Right ventricle myocardium inferior (tissue), 1 donor: ENCODE measurements at places on chromosomes 3 and 15.

DNA sequence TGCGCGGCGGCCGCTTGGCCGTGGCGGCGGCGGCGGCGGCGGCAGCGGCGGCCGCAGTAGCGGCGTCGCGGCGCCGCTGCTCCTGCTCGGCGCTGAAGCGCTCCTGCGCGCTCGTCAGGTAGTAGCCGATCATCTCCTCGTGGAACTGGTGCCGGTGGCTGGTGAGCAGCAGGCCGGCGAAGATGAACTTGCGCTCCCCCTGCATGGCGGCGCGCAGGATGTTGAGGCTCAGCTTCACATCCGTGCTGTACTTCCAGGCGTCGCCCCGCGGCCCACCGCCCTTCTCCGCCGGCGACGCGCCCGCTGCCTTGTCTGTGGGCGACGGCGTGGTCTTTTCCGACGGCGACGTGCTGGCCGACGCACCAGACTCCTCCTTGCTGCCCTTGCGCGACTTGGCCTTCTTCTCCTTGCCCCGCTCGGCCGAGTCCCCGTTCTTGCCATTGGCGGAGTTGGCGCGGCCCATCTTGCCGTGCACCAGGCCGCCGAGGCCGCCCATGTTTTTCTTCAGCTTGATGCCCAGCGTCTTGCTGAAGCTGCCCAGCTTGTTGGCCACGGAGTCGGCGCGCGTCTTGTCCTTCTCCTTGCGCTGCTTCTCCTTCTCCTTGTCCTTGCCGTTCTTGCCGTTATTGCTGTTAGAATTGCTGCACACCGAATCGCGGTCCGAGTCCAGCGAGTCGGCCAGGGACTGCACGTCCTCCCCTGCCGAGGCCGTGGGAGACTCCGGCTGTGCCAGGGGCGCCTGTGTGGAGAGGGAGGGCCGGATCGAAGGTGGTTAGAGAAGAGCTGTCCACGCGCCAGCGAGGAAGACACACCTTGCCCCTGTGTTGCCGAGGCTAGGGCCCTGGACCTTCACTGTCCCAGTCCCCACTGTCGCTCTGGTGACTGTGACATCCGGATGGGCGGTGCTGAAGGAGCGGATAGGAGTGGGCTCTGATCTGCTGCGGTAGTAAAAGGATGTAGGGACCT, 157.6 kb downstream of the KLF13 start:
- DNase-seq: no peak

DNA sequence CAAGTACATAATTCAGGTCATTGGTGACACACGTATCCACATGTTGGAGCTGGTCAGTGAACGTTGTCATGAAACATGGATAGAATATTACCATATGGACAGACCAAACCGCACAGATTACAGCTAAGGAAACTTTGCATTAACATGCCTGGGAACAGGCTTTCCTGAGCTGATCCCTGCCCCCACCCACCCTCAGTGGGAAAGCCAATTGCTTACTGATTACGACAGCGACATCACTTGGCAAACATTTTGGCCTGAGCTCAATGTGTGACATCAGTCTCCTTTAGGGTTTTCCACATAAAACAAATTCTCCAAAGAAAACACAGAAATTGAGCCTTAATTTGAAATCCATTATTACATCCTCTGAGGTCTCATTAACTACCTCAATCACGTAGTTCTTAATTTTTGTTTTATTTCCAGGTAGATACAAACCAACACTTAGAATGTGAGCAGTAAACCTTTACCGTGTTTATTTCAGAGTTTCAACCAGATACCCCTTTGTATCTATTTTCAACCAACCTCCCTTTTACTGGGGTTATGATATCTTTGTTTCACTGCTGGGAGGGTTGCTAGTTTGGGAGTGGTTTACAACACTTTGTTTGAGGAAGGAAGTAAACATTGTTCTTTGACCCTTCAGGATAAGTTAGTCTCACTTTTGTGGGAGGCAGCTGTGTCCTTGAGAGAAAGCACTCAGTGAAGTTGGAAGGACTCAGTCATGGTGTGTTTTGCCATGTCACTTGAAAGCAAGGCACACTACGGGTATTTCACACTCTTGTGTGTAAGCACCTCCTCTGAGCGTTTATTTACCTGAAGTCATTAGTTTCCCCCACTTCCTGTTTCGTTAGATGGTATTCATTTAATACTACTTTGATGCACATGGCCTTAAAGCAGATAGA, 103.1 kb downstream of the CMSS1 start:
- peak; percentile 68 for DNase-seq

DNA sequence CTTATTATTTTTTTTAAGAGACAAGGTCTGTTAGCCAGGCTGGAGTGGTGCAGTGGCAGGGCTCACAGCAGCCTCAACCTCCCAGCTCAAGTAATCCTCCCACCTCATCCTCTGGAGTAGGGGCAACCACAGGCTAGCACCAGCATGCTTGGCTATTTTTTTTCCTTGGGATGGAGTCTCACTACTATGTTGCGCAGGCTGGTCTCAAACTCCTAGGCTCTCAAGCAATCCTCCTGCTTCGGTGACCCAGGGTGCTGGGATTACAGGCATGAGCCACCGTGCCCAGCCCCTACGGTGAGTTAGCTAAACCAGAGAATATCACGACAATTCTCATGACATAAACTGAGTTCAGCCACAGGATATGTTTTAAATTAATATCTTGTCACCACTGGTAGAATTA, 2.0 kb downstream of the DCUN1D1 start:
- no peak for DNase-seq

DNA sequence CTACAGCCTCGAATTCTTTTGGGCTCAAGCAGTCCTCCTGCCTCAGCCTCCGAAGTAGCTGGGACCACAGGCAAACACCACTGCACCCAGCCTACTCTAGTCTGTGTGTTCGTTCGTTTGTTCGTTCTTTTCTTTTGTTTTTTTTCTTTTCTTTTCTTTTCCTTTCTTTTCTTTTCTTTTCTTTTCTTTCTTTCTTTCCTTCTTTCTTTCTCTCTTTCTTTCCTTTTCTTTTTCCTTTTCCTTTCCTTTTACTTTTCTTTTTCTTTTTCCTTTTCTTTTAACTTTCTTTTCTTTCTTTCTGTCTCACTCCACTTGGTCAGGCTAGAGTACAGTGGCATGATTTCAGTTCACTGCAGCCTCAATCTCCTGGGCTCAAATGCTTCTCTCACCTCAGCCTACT, 36.8 kb downstream of the LMLN start:
- no peak for DNase-seq

DNA sequence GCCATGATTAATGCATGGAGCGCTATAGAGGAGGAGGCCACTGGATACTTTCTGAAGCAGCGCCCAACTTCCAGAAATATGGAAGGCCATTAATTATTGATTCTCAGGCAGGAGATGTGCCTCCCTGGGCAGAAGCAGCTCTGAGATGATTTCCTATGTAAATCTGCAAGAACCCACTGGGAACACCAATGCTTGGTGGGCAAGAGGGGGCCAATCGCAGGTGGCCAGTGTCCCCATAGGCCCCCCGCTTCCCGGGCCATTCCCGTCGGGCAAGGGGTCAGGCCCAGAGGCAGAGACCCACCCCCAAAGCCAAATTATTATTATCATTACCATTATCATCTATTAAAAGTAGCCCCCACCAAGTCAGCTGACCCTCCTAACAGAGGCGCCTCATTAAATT, 288.0 kb upstream of the TLE3 start:
- DNase-seq: no peak

- no peak for DNase-seq
Observed at GRCh38 chr3:45188719-45189659, 37.1 kb downstream of the TMEM158 start.

- DNase-seq: no peak
Observed at GRCh38 chr3:184171562-184171961, 3.1 kb upstream of the AP2M1 start.

- DNase-seq: no peak
Observed at GRCh38 chr3:16072420-16073110, 101.9 kb upstream of the GALNT15 start.

- DNase-seq: no peak
Observed at GRCh38 chr15:72389231-72389630, 8.9 kb upstream of the TMEM202 start.

DNA sequence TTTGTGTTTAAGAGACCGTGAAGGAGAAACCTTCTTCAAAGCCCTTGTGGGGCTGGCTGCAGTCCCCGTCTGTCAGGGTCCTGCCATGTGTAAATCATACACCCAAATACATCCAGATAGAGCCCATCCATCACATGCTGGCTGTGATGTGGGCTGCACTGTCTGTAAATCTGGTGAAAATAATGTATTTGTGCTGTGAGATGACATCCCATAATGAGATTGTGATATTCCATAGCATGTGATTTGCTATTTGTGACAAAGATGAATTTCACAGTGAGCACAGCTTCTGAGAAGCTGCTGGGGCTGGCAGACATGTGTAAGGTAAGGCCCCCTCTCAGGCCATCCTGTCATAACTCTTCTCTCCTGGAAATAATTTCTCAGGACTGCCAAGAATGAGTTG, 114.3 kb upstream of the MB21D2 start:
- no peak for DNase-seq

DNA sequence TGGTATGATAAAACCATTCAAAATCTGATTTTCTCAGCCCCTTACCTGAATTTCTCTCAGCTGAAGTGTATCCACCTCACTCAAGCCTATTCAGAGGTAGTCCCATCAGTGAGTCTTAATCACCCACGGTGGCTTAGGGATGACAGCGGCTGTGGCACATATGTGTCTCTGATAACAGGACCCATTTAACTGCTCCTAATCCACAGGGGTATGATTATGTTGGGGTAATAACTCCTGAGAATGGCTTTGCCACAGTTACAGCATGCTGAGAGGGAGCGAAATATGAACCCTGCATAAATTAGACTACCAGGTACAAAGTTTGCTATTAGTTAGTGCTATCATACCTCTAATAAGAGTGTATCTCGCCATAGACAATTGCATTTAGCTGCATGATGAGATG, 10.6 kb downstream of the CLRN1 start:
- no peak for DNase-seq

DNA sequence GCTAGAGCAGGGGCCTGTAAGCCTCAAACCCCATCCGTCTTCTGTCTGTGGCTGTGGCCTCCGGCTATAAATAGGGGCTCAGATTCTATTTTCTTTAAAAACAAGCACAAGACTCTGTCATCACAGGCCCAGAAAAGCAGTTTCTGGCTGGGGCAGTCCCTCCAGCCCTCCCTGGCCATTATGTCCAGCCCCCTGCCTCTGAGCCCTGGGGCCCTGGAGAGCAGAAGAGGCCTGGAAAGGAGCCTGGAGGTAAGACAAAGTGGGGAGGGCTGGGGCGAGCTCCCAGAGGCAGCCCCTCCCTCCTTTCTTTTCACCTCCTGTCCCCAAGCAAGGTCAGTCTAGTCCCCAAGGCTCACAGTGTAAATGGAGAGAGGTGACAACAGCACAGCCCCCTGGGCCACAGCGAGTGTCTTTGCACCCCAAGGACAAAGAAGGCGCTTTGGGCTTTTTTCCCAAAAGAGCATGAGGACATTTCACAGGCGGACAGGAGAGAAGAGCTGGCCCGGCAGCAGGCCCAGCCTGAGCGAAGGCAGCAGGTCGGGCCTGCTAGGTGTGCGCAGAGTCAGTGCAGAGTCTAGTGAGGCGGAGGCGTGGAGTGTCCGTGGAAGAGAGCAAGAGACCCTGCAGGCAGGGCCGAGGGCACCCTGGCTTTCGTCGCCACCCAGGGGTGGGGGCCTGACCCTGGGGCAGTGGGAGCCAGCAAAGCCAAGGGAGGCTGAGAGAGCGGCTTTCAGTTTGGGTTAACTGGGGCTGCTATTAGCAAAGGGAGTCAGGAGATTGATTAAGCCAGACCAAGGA, 188.3 kb downstream of the TBC1D2B start:
- DNase-seq: peak; percentile 27

GRCh38 chr3:494190-494589, 297.6 kb downstream of the CHL1 start:
- DNase-seq: no peak

- no peak for DNase-seq
Observed at GRCh38 chr3:53803124-53803815, 42.9 kb downstream of the CHDH start.

GRCh38 chr3:10015461-10015904, 10.8 kb upstream of the FANCD2 start:
- DNase-seq: peak; percentile 88
